ENCODE measurements at places on chromosomes 7 and 10. TPM values are rescaled to one million over a fixed set of nuclear protein-coding genes. Genes with fewer than 3 reads are reported as not detected.
A peak's percentile ranks its signal among the peaks of the same experiment; 100 is the strongest.

DNA sequence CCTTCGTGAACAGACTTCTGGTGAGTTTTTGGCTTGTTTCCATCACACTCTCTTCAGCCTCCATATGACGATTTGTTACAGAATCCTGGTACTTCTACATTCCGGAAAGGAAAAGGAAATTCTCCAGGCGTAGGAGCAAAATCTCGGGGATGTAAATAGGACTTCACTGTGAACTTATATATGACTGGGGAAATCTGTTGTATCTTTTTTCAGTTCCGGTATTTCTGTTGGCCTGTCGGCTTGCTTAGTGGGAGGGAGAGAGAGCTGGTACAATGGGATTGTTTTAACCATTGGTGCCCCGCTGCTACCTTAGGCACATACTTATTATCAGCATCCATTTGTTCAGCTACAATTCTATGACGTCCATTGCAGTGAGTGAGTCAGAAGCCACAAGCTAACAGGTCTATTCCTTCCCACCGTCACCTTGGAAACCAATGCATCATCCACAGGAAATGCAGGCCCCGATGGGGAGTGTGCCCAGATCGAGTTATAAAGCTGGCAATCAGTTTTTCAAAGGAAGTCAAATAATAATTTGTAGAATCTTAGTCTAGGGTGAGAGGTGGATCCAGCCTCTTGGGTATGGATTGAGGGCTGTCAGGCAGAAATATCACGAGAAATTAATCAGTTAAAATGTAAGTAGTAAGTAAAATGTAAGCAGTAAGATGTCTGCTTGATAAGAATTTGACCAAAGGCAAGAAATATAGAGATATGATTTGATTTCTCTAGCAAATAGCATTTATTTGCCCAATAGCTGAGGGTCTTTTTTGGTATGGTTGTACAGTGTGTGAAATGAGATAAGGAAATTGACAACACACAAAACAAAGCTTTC, 92.0 kb upstream of the MKLN1 start:
- peak; percentile 80 for DNase-seq

DNA sequence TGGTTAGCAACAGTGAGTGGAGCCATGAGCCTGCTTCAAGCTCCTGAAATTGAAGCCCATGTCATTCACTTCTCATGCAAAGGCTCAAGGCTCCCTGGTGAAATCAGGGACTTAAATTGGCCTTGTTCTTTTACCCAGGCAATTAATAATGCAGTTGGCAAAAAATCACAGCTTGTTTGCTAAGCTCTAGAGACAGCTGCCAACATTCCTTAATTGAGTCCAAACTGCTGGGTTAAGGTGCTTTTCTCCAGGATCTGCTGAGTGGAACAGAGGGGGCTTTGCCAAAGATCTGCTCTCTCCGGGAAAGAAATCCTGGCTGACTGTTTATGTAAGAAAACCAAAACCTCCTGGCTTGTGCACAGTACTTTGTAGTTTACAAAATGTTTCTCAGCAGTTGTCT, 257.6 kb upstream of the GHITM start:
- no peak for DNase-seq

- no peak for DNase-seq
Observed at GRCh38 chr10:86197166-86197790, 169.3 kb downstream of the GRID1 start.

DNA sequence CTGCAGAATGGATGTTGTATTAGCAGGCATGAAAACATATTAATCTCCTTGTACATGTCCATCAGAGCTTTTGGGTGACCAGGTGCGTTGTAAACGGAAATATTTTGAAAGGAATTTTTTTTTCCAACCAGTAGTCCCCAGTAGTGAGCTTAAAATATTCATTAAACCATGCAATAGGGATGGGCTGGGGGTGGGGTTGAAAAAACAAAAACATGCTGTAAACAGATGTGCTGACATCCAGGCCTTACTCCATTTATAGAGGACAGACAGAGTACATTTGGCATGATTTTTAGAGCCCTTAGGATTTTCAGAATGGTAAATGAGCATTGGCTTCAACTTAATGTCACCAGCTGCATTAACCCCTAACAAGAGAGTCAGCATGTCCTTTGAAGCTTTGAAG, 50.2 kb downstream of the PTPN12 start:
- no peak for DNase-seq

DNA sequence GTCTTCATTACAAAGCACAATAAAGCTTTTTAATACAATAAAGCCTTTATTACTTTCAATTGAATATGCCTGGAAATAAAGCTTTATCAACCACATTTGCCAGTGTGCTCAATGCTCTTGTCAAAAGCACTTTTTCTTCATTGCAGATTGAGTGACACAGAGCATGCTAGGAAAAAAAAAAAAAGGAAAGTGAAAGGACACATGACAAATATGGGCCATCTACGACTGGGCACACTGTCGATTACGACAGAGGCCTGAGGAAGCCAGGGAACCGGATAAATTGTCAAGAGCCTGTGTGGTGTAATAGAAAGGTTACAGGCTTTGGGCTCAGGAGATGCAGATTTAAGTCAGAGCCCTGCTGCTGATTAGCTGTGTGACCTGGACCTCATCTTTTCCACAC, 84.8 kb upstream of the LRGUK start:
- no peak for DNase-seq

DNA sequence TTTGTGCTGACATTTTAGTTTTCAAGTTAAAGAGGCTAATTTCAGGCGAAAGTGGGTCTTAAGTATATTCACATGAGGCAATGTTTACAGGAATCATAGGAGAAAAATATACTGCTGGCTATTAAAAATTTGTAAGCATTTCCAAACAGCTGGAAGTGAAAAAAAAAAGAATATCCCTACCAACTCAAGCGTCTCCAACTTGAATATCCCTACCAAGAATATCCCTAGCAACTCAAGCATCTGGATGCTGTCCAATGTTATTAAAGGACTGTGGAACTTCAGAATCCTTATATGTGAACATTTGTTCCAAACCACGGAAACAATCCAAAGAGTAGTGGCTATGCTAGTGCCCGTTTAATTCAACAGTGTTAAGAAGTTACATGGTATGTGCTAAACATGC, 1303.0 kb downstream of the GATA3 start:
- DNase-seq = no peak

- no peak for DNase-seq
Observed at GRCh38 chr7:94949532-94949931, 42.1 kb downstream of the PPP1R9A start.

GRCh38 chr7:4065190-4065589, 616.9 kb upstream of the FOXK1 start:
- no peak for DNase-seq

The CABCOCO1 gene
- total RNA-seq = not detected

The VAX1 gene
- total RNA-seq = not detected

The VENTX gene
- 0.13 TPM for total RNA-seq

The MTURN gene
- 23.0 TPM for total RNA-seq

The ZNRF2 gene
- total RNA-seq = 34.7 TPM

The LRWD1 gene
- total RNA-seq = 26.7 TPM

The MAGI2 gene
- 0.22 TPM for total RNA-seq

The TAS2R39 gene
- total RNA-seq = not detected

Measured in T-cell (primary cell).